ENCODE measurements at places on chromosomes 16 and 17.
A peak's percentile ranks its signal among the peaks of the same experiment; 100 is the strongest.

DNA sequence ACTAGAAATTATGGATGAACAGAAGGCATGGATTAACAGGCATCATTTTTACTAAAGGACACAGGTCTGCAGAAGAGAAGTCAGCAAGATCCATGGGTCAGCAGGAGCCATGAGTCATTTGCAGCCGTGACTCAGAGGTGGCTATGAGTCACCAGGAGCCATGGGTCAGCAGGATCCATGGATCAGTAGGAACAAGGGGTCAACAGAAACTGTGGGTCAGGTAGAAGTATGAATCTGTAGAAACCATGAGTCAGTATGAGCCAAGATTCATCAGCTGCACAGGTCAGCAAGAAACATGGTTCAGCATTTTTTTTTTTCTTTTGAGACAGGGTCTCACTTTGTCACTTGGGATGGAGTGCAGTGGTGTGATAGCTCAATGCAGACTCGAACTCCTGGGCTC, 58.2 kb upstream of the HS3ST4 start:
- DNase-seq, result no peak

DNA sequence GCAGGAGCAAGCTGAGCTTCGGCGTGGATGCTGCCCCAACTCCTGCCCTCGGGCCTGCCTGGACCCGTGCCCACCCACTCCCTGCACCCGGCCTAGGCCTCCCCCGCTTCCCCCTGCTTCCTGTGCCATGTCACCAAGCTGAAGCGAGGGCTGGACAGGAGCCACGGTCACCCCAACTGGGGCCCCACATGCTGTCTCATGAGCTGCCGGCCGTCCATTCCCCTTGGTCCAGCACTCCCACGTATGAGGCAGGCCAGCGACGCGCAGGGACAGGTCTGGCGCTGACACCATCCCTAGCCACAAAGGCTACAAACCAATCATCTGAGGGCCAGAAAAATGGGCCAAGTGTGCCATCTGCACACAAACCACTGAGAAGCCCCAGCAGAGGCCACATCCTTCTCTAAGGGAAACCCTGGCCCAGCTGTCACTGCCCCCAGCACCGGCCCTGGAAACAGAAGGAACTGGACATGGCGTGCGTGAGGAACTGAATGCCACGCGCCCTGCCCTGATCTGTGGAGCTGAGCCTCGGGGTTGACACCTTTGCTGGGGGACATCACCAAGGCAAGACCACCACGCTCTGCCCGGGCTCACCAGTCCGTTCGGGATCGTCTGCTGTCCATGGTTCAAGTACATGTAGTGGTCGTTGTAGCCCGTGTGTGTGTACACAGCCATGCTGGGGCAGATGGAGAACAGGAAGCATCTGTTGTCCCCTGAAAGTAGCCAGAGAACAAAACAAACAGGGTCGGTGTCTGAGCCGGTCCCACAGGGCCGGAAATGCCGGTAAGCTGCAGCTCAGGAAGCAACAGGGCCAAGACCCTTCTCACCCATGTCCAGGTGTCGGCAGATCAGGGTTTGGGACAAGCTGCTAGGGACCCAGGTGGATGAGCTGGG, 22.2 kb downstream of the MEAK7 start:
- no peak for DNase-seq

- no peak for DNase-seq
Measured at GRCh38 chr17:19022747-19023146, 18.2 kb upstream of the FAM83G start.

- DNase-seq, result no peak
Measured at GRCh38 chr16:57166451-57166850, 19.4 kb downstream of the PSME3IP1 start.

- DNase-seq, result no peak
Measured at GRCh38 chr17:8621585-8621984, 8.9 kb downstream of the MYH10 start.

GRCh38 chr17:44708401-44709263, at the start of gene DBF4B:
DBF4B (plus strand) TSS chr17:44708665; CDS start chr17:44708821, 156 bp downstream.
- DNase-seq, result peak; percentile 48

GRCh38 chr17:76446449-76447231, 6.3 kb downstream of the UBE2O start:
- no peak for DNase-seq

- no peak for DNase-seq
Measured at GRCh38 chr16:87435372-87436224, 43.5 kb downstream of the MAP1LC3B start.

GRCh38 chr16:68275611-68276191, 11.4 kb downstream of the SLC7A6 start:
- DNase-seq, result no peak

DNA sequence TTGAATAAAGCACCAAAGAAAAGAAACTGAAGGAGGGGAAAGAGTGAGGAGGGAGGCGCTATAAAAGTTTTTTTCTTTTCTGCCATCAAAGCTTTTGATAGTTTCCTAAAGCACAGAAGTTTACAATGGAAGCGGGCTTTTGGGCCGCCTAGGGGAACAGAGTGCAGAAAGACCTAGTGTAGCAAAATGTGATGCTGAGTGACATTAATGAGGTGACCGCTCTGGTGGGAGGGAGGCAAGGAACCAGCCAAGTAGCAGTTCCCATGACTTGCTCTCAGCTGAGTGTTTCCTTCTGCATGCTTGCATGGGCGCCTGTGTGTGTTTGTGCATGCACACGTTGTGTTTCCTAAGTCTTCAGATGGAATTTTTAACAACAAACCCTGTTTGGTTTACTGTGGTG, 15.5 kb downstream of the MSI2 start:
- DNase-seq, result no peak

DNA sequence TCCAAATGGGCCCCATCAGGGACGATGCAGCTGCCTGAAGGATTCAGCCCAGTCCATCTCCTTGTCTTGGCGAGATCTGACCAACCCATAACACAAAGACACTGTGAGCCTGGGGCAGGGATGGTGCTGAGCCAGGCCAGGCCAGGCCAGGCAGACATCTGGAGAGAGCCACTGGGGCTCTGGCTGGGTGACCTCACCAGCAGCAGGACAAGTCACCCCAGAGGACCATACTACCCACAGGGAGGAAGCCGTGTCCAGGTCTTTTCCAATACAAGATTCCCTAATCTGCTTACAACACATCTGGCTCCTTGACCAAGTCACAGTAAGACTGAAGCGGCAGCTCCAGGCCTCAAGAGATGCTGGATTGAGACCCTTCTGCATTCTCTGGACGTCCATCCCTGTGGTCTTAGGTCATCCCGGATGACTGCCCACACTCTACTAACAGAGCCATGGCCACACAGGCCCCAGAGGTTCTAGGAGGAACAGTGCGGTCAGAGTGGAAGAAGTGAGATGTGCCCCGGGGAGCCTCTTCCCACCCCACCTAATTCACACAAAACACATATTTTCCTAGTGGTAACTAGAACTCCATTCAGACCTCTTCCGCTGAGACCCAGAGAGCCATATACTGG, 81.8 kb upstream of the RCVRN start:
- DNase-seq, result no peak

- no peak for DNase-seq
Measured at GRCh38 chr16:79687249-79688130, 87.0 kb upstream of the MAF start.

DNA sequence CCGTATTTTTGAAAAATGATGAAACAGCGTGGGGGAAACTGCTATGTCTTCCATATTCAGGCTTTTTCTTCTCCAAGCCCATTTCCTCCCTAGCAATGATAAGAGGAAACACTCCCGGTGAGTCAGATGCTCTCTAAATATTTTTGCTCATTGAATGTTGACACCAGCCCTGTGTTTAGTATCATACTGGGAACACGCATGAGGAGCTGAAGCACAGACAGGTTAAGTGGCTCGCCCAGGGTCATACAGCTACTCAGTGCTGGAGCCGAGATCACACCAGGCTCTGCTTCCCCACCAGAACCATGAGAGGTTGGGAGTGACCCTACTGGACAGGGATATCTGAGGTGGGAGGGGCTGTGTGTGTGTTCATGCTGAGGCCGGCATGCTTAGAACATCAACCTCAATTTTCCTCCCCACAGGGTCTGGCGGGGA, 37.8 kb upstream of the ADGRG1 start:
- DNase-seq, result no peak

DNA sequence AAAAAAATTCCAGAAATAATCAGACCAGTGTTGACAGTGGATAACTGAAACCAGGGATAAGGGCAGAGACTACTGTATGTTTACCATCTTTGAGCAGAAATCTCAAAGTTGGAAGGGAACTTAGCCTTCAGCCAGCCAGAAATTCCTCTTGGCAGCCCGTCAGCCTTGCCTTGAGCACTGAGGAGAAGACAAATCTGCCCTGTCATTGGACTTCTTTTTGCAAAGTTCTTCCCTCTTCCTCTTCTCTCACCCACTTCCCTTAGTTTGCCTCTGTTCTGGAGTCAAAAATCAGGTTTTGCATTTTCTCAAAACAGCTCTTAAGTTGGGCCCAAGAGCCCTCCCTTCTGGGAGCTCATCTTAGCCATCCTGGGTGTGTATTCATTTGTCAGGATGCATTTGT, 6.2 kb downstream of the TUFM start:
- no peak for DNase-seq

GRCh38 chr16:67546761-67547422, 15.4 kb upstream of the CTCF start:
- no peak for DNase-seq

DNA sequence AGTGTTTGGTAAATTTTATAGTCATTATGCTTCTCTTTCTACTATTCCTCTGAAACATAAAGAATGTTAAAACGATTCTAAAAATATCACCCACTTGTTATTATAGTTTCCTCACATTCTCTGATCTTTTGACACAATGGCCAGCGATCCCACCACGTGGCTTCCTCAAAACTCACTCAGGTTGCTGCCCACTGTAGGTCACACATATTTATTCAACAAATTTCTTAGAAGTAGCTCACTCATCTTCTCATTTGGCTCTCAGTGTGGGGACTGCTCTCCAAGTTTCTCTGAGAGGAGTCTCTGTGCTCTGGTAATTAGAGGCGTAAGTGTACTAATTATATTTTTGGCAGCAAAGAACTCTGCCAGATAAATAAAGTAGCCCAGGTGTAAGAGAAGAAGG, 465.4 kb downstream of the CDH11 start:
- DNase-seq, result no peak

DNA sequence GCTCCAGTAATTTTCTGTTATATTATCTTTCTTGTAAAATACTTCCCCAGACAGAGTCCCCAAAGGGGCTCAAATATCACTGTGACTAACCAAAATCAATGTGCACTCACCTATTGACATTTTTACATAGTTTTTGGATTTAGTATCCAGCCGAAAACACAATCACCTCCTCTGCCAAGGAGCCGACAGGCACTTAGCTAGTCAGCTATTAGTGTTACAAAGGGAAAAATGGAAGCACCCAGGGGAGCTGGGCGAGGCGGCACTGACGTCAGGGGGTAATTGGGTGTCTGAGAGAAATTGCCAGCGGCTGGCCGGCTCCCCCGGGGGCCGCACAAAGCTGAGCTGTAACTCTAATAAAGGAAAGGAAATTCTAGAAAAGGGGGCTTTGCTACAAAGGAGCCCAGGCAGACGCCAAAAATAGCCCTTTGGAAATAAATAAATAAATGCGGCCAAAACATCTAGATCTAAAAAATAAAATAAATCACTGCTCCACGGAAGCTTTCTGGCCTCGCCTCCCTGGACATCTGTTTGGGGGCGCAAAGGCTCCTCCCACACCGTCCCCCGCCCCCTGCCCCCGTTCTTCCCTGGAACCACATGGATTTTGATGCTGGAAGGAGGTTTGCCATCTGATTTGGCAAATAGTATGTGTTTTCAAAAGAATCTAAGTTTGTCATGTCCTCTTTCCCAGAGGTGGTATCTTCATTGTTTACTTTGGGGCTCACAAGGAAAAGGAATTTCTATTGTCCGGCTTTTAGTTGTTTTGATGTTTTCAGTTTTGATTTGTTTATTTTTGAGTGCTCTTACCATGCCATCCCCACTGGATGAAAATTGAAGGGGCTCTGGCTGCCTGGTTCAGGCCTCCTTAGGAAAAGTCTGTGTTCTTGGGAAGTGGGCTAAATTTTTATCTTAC, 156.7 kb downstream of the ZNF423 start:
- no peak for DNase-seq

DNA sequence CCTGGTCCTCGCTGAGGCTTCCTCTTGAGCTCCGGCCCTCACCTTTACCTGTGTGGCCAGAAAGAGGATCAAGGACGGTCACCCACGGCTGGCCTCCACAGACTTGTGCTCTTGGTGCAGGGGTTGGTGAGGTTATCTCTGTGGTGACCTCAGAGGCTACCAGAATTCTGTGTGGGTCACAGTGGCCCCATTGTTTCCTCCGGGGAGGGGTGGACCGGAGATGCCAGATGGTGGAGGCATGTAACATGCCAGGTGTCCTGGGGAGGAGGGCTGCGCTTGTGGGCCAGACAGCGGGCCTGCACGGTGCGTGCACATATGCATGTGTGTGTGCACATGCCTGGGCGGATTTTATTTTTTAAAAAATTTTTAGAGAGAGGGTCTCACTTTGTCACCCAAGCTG, 6.3 kb downstream of the SGCA start:
- no peak for DNase-seq

- DNase-seq, result no peak
Measured at GRCh38 chr16:15055141-15056053, 477 bp downstream of the NTAN1 start.

- no peak for DNase-seq
Measured at GRCh38 chr16:56355786-56356275, 69.5 kb downstream of the AMFR start.

GRCh38 chr17:7997186-7997585, 5.2 kb upstream of the GUCY2D start:
- no peak for DNase-seq

- DNase-seq, result no peak
Measured at GRCh38 chr16:5234295-5235050, 136.9 kb upstream of the EEF2KMT start.

GRCh38 chr17:6797718-6798351, 21.8 kb downstream of the FBXO39 start:
- DNase-seq, result no peak

- DNase-seq, result no peak
Measured at GRCh38 chr17:30927756-30928155, 6.0 kb downstream of the ADAP2 start.

- DNase-seq, result peak; percentile 62
Measured at GRCh38 chr16:75648265-75649076, 898 bp downstream of the TERF2IP start.

GRCh38 chr17:29197516-29198272, 17.5 kb upstream of the MYO18A start:
- no peak for DNase-seq

DNA sequence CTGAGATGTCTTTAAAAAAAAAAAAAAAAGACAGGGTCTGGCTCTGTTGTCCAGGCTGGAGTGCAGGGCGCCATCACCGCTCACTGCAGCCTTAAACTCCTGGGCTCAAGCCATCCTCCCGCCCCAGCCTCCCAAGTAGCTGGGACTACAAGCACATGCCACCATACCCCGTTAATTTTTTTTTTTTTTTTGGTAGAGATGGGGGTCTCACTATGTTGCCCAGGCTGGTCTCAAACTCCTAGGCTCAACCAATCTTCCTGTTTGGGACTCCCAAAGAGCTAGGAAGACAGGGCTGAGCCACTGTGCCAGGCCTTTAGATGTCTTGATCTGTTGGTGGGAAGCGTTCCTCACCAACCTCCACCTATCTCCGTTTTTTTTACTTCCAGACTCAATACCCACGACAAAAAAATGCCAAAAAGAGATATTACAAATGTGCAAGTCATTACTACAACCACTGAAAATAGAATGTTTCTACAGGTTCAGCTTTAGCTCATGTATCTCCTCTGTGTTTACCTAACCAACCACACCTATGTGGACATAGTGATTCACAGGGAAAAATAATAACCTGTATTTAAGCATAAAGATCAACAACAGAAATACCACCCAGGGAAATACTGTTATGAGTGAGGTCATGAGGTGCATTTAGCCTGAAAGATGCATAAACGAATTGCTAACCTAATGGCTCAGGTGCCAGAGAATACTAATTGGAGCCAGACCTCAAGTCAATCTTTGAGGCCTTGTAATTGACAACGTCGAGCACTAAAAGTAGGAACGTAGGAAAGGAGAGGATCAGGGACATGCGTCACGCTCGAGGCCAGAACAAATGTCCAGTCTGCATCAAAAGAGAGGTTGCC, 22.6 kb downstream of the NACA2 start:
- no peak for DNase-seq

Data from stimulated activated CD8-positive, alpha-beta memory T cell treated with anti-CD3 and anti-CD28 coated beads, Interleukin-15, amount 100 ng/mL, for 24 hours (primary cell).